MV-4-11 (cell line): ENCODE measurements at places on chromosomes 7 and 10.

- no peak for DNase-seq
Observed at GRCh38 chr7:30743371-30744074, 8.4 kb upstream of the INMT start.

- peak; percentile 35 for DNase-seq
Observed at GRCh38 chr7:148304083-148304335, 286.6 kb upstream of the C7orf33 start.

DNA sequence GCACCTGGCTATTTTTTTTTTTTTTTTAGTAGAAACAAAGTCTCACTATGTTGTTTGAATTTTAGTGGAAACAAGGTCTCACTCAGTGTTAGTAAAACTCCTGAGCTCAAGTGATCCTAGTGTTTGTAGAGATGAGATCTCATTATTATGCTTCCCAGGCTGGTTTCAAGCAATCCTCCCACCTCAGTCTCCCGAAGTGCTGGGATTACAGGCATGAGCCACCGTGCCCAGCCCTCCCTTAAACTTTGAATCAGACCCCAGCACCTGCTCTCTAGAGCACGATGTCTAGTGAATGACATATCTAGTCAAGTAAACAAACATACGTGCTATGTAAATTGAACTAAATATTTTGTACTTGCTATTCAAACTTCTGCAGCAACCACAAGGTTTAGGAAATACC lies 105.6 kb upstream of the MYO3A start:
- no peak for DNase-seq

GRCh38 chr7:93055543-93056107 lies 62.2 kb downstream of the SAMD9 start:
- DNase-seq, result peak; percentile 54

- DNase-seq, result no peak
Observed at GRCh38 chr7:8119262-8119661, 142.7 kb downstream of the ICA1 start.
